Stimulated activated CD8-positive, alpha-beta memory T cell treated with anti-CD3 and anti-CD28 coated beads, Interleukin-2, amount 100 ng/mL, for 1 hour (primary cell): ENCODE measurements at places on chromosomes 4 and X.

GRCh38 chr4:1773754-1774153, 19.3 kb upstream of the FGFR3 start:
- DNase-seq = no peak

GRCh38 chrX:43745938-43746721, 90.0 kb downstream of the MAOA start:
- no peak for DNase-seq

DNA sequence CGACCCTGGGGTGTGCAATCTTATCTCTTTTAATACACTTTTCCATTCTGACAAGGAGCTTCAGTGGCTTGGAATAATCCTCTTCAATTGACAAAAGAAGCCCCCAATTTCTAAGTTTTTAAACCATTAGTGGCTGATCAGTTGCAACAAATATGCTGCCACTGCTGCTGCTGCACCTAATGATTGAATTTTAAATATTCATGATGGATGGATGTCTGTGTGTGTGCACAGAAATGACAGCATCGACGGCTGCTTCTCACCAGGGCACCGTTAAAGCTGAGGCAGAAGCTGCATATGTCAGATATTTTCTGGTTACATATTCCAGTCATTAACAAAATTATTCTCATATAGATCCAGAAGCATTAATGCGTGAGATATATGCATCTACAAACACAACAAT, 182.4 kb downstream of the MGST2 start:
- DNase-seq = no peak

GRCh38 chrX:151713849-151714248, 2.0 kb upstream of the FATE1 start:
- no peak for DNase-seq

DNA sequence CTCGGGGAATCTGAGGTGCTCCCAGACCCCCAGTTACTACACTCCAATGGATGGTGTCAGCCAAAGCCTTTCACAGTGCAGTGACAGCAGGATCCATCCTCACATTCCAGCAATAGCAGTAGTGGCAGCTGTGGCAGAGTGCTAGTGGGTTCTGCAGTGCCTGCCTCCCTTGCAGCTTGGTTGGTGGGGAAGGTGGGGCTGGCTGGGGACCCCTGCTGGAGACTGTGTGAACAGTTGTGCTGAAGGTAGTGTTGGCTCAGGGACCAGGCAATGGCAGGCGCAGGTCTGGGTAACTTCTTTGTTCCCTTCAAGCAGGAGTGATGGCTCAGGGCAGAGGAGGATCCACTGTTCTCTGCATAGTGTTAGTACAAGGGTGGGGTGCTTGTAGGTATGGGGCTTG, 343.7 kb upstream of the TRAM1L1 start:
- no peak for DNase-seq

- no peak for DNase-seq
These were observed 73.5 kb downstream of the CLCN5 start for GRCh38 chrX:49995795-49996455.

DNA sequence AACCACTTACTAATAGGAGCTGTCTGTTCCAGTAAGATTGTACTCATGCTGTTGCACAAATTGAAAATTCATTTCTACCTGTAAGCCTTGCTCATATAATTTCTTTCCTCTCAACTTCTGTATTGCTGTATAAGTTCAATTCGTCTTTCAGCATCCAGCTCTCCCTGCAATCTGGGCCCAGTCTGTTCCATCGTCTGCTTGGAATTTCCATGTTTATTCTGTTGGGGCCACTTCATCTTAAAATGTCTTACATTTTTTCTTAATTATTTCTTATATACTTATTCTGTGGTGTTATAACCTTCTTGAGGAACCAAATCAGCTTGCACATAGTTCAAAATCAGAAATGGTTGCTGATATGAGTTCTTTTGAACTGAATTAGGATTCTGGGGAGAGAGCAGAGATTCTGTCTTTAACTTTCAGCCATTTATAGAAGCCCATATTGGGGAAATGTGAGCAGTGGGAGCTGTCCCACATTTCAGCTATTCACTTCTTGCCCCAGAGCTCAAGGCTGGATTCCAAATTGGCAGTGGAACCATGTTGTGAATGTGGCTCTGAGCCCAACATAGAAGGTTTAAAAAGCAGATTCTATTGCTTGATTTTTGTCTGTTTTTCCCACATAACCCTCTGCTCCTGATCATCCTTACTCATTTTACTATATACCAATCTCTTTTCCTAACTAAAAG, 291.9 kb downstream of the BMPR1B start:
- no peak for DNase-seq

GRCh38 chr4:19689511-19689910, 562.2 kb upstream of the SLIT2 start:
- no peak for DNase-seq

GRCh38 chrX:118325453-118325852, 20.5 kb upstream of the WDR44 start:
- no peak for DNase-seq

GRCh38 chrX:49192722-49193328, 6.7 kb upstream of the PRICKLE3 start:
- no peak for DNase-seq

DNA sequence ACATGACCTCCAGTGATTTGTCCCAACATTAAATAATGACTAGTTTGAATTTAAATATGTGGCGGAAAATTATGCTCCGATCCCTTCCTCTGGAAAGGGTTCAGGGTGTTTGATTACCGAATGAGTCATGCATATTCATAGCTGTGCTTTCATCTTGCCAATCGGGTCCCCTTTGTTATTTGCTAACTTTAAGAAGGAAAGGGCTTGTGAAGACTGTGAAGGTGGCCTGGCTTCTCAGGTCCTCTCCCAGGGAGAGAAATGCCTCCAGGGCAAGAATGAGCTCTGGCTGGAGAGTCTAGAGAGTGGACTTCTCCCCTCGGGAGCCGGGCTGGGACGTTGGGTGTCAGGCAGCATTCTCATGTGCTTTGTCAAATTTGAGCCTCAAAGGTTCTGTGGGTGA, 155.5 kb upstream of the PSAPL1 start:
- no peak for DNase-seq

DNA sequence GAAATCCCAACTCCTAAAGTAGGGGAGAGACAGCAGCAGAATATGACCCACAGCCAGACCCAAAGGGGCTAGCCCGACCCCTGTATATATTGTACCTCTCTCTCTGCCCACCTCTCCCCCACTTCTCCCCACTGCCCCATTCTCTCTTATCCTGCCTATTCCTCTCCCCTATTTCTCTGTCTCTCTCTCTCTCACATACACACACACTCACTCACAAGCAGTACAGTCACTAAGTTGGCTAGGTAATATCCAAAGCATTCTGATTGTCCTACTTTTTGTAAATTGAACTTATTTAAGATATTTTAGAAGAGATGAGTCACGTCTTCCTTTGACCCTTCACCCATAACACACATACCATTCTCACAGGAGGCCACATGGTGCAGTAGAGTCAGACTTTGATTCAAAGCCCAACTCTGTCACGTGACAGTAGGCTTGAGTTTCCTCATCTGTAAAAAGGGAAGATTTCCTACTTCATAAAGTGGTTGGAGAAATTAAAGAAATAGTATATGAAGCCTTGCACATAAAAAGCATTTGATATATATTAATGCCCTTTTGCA, 29.5 kb downstream of the SRPX2 start:
- DNase-seq = no peak

DNA sequence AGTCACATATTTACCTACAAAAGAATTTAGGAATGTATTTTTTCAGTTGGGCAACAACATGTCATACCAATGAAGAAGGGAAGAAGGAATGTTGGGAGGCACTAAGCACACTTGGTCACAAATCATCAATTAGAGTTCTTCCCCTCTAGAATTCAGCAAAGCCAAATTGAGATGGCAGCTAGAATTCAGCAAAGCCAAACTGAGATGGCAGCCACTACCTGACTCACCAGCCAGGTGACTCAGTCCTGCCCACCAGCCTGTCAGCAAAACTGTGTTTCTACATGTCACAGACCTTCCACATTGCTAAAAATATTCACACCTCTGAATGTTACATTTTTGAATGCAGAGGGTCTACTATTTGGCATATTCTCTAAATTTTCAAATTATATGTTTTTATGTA, 63.2 kb upstream of the NOCT start:
- no peak for DNase-seq

DNA sequence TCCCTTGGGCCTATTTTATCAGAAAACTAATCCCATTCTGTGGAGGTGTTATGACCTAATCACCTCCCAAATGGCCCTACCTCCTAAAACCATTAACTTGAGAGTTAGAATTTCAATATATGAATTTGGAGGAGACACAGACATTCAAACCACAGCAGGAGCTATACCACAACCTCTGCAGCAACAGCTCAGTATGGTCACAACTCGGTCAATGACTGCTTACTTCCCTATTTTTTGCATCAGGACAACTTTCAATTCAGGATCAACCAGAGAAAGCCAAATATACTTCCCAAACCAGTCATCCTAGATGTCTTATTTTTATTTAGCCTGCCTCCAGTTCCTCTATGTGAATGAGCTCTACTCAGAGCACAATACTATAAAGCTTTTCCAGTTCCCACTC, 11.3 kb upstream of the SMARCA5 start:
- DNase-seq = no peak

DNA sequence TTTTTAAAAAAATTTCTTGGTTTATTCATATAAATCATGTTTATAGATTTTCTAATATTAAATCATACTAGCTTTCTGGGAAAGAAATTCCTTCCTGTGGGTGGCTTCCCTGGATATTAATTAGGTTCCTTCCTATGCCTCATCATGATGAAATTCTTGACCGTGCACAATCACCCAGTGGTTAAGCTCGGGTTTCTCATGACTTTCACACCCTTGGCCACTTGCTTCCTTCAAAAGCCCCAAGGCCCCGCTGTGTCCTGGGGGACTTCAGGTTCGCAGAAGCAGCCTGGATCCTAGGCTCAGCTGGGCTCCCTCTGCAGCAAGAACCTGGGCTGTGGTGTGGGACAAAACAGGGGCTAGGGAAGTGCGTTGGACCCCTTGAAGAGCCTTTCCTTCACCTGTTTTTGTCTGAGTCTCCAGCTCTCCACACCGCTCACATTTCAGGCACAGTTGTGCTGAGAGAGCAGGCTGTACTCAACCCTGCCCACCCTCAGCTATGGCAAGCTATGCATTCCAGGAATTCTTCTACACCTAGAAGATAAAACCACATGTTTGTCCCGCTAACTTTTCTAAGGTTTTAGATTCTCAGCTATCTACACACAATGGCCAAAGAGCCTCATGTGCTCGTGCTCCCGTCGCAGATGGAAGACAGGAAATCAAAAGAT, 48.9 kb upstream of the TMSB15B start:
- DNase-seq = no peak

DNA sequence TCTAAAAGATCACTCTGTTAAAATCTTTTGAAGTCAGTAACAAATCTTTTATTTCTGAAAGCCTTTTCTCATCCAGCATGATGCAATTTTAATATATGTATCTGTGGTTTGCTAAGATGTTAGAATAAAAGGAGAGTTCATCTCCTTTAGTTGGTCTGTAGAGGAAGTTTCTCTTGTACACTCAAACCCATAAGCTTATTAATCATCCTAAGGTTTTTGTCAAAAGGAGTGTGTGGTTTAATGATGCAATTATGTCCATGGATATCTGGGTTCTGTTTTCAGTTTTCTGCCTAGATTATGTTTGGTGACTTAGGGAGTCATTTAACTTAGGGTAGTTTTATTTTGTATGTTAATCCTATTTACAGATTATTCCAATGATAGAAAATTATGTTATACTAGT, 52.1 kb upstream of the NDST4 start:
- no peak for DNase-seq

GRCh38 chrX:72621163-72621562, 48.5 kb upstream of the HDAC8 start:
- no peak for DNase-seq

GRCh38 chr4:20625426-20625825, 74.8 kb upstream of the PACRGL start:
- no peak for DNase-seq

DNA sequence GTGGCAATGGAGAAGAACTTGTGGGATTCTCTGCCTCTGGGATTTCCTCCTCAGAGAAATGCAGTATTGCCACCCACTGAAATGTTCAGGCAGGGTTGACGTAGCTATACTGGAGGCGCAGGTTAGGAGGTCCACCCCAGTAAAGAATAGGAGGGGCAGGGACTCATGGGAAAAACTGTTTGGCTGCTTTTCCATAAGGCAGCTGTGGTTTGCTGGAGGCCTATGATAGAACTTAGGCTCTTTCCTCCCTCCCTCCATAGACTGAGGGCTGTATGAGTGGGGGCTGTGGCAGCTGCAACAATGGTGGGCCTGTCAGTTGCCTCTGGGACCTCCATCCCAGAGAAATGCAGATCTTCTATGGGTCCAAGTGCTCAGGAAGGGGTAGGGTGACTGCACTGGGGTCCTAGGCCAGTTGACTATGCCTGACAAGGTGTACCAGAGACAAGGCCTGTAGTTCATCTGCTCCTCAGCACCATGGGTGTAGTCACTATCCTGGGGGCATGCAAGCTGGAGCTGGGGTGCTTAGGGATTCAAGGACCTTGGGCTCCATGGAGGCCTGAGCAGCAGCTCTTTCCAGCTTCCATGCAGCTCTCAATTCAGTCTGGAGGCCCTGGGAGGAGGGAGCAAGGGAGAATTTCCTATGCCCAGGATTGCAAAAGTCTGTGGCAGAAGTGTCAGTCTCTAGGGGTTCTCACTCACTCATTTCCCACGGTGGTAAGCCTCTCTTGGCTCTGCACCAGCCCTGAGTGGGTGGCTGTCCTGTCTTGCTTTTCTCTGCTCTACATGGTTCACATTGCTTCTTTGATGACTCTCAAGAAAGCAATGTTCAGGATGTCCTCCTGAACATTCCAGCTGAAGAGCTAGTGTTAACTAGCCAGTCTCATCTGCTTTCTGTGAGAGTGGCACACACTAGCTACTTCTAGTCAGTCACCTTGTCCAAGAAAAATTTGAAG, 353.0 kb downstream of the IDS start:
- no peak for DNase-seq

- no peak for DNase-seq
These were observed 275.4 kb upstream of the CPEB2 start for GRCh38 chr4:14726877-14727361.

GRCh38 chr4:176150356-176150682, 45.1 kb downstream of the SPATA4 start:
- DNase-seq = no peak

- no peak for DNase-seq
These were observed 109.7 kb upstream of the TET2 start for GRCh38 chr4:105036991-105037390.

GRCh38 chr4:113013751-113014150, 35.7 kb upstream of the ANK2 start:
- DNase-seq = no peak

- DNase-seq = no peak
These were observed 114.4 kb downstream of the STK32B start for GRCh38 chr4:5165420-5166369.

DNA sequence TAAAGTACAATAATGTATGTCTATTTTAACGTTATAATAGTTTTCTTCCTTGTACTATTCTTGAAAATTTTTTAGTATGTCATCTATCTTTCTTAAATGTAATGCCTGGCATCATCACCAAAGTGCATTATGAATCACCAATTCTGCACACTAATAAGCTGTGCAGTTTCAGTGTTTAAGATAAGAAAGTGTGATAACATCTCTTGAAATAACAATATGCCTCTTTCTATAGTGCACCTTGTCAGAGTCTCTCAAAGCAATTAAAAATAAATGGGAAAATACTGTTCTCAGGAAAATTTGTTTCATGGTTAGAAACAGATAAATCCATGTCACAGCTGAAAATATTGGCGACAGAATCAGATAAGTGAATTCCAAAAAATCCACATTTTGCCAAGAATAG, 457.4 kb upstream of the PCDH10 start:
- no peak for DNase-seq

- no peak for DNase-seq
These were observed 4.1 kb upstream of the CPLX1 start for GRCh38 chr4:829761-830600.
